ENCODE measurements at places on chromosomes 11 and 22.
A peak's percentile ranks its signal among the peaks of the same experiment; 100 is the strongest.

DNA sequence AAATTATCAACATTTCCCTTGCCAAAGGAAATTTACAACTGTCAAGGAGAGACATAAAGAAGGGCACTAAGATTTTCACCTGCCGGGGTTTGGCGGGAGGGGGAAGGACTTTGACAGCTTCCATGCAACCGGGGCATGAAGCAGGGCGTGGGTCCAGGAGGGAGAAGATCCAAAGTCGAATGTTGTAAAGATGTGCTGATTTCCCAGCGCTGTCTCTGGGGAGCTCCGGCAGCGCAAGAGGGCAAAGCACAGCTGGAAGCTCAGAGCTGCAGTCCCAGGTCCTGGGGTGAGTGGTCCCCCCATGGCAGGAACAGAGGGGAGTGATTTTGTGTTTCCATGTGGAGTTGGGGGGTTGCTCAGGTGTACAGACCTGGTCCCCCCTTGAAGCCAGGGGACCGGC is at the start of gene MS4A10:
Gene MS4A10, plus strand, starts transcription at position 198 of the 400 bp plus-strand sequence. CDS start 5,003 bp downstream, outside the sequence.
- DNase-seq = no peak

DNA sequence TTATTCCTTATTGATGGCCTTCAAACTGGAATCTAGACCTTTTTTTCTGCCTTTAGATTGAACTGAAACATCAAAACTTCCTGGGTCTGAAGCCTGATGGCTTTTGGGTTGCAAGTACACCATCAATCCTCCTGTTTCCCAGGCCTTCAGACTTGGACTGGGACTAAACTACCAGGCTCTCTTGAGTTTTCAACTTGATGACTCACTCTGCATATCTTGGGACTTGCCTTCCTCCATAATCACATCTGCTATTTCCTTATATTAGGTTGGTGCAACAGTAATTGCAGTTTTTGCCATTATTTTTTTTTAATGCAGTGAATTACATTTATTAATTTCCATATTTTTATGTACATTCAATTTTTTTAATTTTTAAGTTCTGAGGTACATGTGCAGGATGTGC is 7.0 kb downstream of the OR51B5 start:
- DNase-seq = no peak

- DNase-seq = peak; percentile 74
These were observed 2.4 kb downstream of the MPST start for GRCh38 chr22:37021710-37022482.

DNA sequence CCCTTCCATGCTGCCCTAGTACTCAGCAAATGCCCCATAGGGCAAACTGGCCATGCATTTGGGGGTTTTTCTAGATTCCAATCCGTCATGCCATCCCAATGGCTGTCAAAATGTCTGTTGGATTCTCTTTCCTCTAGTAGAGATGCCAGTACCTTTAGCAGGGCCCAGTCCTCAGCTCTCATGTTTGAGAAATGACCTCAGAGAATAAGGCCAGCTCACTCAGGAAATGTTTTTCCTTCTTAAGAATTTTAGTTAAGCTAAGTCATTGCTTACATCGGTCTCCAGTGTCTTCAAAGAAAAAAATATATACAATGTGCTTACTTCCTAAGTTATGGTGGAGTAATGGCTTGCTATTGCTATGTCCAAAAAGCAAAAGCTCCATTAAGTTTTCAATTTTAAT is 14.1 kb upstream of the ALKBH3 start:
- no peak for DNase-seq

DNA sequence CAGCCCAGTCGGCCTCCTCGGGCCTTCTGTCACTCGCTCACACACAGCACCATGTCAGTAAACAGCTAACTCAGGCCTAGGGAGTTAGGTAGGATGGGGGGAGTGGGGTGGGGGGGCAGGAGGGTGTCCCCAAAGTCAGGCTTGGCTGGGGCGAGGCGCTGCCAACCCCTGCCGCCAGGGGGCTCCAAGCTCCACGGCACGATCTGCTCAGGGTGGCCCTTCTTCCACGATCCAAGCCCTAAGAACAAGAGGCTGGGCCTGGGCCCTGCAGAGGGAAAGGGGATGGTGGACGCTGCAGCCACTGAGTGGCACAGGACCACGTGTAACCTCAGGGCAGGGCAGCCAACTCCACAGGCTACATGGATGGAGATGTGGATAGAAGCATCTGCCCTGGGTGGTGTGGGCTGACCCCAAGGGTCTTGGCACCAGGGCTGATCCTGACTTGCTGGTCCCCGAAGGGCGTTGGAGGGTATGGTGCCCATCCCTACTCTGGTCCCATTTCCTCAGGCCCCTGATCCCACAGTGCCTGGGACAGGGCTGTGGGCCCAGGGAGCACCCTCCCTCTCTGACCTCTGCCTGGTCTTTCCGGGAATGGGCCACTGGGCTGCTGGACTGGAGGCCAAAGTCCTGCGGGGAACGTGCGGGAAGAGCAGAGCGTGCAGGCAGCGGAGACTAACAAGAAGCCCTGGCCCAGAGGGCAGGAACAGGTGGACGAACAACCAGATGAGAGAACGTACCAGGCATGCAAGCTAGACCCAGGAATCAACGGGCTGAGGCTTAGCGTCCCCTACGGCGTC is 29.1 kb upstream of the TXNRD2 start:
- DNase-seq = peak; percentile 88

- no peak for DNase-seq
These were observed 44.5 kb downstream of the NECTIN1 start for GRCh38 chr11:119684361-119685110.

DNA sequence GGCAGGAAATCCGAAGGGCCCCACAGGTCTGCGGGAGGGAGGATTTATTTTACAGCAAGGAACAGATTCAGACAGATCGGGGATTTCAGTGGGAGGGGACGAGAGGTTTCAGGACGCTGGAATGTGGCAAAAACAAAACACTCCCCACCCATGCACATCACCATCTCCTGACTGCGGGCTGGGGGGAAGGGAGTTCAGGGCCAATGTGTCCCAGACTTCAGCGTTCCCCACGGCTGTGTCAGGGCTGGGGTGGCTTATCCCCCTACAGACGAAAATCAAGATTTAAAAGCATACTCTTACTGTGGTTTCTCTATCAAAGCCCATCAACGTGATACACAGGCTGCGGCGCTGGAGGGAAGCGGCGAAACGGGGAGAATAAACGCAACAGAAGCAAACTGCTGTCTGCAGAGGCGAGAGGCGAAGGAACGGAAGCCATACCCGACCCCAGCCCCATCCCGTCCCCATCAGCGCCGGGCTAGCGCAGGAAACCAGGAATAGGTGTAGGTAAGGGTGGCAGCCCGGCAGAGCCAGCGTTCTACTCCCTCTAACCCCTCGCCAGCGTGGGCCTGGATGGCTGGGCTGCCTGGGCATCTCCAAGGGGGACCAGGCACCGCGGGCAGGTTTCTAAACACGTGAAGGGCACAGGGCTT is 2.7 kb downstream of the TENM4 start:
- DNase-seq = peak; percentile 29

GRCh38 chr22:25645964-25646363 is 81.5 kb downstream of the GRK3 start:
- no peak for DNase-seq

- DNase-seq = no peak
These were observed 9.8 kb upstream of the MPEG1 start for GRCh38 chr11:59222464-59223060.

GRCh38 chr11:84437071-84437980 is 1151.2 kb upstream of the CCDC90B start:
- no peak for DNase-seq

DNA sequence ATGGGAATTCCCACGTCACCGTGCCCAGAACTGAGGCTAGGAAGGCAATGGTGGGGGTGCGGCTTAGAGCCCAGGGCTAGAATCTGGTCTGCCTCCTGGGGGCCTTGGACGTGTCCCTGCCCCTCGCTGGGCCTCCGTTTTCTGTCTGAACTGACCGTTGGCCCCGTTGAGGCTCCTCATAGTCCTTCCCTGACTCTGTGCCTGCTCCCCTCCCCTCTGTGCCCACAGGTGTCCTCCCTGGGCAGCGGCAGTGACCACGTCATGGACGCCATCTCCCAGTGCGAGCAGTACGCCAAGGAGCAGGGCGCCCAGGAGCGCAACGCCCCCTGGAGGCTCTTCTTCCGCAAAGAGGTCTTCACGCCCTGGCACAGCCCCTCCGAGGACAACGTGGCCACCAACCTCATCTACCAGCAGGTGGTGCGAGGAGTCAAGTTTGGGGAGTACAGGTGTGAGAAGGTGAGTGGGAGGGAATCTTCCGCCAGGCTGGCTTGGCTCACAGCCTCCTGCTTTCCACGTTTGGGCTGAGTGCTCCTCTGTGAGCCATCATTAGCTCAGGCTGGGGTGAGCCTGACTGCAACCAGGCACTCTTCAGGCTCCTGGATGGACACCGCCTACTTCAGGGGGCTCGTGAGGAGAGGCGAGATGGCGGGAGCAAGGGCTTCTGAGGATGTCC is 63.9 kb downstream of the MYO7A start:
- DNase-seq = no peak

GRCh38 chr11:32597921-32598320 is 14.3 kb downstream of the EIF3M start:
- no peak for DNase-seq

DNA sequence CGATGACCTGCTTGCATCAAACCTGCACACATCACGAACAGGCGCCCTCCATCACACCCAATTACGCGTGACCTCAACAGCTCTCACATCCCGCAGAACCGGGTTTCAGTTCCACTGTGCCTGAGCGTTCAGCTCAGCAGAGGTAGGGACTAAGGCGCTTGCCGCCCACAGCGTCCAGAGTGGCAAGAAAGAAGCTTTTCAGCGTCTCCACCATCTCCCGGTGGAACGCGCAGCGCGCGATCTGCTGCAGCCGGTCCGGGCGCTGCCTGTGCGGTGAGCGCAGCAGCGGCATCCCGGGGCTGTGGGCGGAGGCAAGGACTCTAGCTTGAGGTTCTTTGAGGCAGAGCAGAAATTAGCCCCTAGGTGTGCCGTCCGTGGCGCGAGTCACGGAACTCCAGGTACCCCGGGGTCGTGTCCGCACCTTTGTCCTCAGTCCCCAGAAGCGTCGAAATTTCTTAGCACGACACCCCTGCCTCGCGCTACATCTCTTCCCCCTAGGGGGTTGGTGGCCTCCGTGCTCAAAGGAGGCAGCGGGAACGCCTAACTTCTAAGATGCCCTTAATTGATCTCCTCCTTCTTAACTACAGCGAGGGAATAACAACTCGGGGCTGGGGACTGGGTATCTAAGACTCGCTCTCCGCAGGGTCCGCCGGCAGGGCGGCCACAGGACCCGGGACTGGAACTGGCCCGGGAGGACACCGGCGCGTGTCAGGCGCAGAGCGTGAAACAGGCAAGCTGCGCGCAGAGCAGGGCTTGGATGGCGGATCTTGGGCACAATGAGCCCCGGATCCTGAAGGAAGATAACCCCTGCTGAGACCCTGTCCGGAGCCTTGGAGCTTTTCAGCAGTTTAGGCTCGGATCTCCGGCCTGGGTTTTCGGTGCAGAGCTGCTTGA is 1.7 kb upstream of the CALCA start:
- DNase-seq = no peak

DNA sequence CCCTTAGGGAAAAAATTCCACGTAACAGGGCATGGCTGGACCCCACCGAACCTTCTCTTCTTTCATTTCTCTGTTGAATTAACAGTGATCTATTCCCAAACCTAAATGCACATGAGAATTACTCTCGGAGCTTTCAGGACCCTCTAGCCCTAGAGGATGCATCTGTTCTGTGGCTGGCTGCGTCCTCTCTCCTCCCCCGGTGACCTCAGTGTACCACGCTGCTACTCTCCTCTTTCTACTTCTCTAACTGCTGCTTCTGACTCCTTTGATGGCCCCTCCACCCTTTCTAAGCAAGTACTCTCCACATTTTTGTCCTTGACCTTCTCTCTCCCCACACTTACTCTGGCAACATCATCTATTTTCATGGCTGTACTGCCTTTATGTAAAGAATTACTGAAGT is 12.1 kb upstream of the APOA1 start:
- DNase-seq = no peak

DNA sequence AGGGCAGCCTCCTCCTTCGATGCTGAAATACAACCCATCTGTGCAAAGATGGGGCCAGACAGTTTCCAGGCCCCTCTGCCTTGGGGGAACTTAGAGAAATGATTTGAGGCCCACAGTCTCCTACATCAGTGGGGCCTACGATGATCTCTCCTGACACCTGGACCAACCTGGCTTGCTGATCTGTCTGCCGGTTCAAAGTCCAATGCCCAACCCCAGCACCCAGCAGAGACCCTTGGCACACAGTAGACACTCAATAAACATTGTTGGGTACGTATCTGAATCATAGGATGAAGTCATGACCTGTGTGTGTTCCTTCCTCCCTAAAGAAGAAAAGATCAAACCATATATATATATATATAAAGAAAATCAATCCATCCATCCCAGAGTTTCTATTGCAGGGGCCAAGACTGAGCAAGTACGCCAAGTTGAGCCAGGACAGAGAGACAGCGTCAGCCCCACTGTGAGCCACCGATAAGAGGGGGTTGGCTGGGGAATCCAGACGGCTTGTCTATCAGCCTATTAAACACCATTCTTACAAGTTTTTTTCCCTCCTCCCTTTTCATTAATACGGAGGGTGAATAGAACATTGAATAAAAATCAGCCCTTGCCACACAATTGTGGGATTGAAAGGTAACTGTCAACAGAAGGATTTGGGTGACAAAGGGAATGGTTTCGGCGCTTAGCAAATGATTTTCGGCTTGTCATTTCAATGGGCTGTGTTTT is 244.1 kb downstream of the MN1 start:
- DNase-seq = no peak

DNA sequence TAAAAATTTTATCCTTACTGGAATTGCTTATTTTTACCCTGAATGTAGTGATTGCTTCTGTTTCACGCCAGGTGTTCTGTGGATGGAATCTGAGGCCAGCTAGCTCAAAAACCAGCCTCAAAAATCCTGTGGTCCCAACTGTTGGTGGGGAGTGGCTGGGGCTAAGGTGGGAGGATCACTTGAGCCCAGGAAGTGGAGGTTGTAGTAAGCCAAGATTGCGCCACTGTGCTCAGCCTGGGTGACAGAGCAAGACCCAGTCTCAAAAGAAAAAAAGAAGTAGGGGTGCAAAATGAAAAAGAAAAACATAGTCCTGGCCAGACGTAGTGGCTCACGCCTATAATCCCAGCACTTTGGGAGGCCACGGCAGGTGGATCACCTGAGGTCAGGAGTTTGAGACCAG is 27.0 kb upstream of the SLC5A1 start:
- DNase-seq = no peak

DNA sequence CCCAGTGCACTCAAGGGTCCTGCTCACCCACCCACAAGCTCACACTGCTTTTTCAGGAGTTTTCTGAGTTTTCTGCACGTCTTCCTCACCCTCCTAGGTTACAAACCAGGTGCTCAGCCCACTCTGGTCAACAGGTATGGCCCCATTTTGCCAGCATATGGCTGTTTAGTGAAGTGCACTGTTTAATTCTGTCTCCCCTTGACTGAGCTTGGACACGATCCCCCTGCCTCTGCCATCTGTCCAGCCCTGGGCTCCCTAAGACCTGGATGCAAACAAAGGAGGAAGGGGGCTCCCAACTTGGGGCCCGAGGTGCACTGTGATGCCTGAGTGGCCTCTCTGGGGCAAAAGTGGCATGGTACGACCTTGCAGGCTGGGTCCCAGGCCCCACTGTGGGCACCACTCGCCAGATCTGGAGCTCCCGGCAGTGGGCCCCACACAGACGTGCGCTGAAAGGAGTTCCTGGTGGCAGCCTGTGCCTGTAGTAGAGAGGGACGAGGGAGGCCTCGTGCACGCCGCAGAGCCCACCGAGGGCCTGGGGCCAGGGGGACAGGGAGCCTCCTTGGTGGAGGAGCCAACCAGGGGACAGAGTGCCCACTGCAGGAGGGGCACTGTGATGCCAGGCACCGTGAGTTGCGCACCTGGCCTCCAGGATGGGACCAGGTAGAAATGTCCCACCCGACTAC is 37.3 kb upstream of the COMT start:
- peak; percentile 21 for DNase-seq

- DNase-seq = no peak
These were observed 218.8 kb downstream of the PGR start for GRCh38 chr11:100910808-100911207.

All from D341Med (cell line).